ENCODE measurements at places on chromosomes 2 and 18.

DNA sequence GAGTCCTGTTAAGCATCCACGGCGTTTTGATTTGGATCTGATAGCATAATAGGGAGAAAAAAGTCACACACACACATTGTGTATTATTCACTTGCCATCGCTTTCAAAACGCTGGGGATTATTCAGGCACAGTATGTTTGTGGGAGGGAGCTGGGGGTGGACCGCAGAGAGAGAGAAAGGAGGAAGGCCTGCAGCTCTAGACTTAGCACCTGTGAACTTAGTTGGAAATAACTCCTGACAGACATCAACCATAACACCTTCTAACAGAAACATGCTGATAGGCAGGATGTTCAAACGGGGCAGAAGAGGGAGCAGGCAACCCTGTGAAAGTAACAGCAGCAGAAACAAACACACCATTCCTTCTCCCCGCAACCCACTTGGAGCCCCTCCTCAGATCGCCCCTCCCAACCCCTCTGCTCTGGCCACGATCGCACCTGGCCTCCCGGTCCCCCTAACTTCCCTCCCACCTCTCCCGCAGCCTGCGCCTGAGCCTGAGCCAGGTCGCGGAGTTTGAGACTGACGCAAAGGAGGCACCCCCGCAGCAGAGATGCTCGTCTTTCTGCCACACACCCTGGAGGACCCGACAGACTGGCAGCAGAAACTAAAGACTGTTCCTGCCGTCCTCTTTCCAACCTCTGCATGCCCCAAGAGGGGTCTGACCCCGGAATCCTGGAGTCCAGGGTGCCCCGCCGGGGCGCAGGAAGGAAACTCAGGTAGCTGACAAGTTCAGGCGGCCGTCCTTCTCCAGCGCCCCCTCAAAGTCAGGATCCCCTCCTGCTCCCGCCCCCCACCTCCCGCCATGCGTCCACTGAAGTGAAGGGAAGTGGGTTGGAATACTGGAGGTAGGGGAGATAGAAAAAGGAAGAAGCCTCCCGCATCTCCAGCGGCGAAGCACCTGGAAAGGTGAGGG lies 738 bp downstream of the CHST9 start:
- DNase-seq = no peak
- H3K4me3 ChIP-seq = no peak overlapping the region
- H3K27me3 ChIP-seq = peaks cover 30% of the 10 kb centered on the region

GRCh38 chr2:168802859-168803725 lies 655 bp downstream of the NOSTRIN start:
- no peaks in the 10 kb centered on the region for H3K36me3 ChIP-seq
- DNase-seq = no peak
- no peaks in the 10 kb centered on the region for H3K27me3 ChIP-seq

DNA sequence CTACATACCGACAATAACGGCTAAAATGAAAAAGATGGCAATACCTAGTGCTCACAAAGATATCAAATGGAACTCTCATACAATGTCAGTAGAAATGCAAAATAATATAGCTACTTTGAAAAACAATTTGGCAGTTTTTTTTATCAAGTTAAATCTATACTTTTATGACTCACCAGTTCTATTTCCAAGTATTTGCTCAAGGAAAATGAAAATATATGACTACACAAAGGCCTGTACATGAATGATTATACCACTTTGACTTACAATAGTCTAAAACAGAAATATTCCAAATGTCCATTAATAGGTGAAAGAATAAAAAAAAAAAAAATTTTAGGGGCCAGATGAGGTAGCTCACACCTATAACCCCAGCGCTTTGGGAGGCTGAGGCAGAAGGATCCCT lies 219.8 kb downstream of the ZRANB3 start:
- no peaks in the 10 kb centered on the region for H3K27me3 ChIP-seq
- H3K4me1 ChIP-seq = no peaks in the 10 kb centered on the region
- H3K27ac ChIP-seq = no peak overlapping the region
- DNase-seq = no peak

DNA sequence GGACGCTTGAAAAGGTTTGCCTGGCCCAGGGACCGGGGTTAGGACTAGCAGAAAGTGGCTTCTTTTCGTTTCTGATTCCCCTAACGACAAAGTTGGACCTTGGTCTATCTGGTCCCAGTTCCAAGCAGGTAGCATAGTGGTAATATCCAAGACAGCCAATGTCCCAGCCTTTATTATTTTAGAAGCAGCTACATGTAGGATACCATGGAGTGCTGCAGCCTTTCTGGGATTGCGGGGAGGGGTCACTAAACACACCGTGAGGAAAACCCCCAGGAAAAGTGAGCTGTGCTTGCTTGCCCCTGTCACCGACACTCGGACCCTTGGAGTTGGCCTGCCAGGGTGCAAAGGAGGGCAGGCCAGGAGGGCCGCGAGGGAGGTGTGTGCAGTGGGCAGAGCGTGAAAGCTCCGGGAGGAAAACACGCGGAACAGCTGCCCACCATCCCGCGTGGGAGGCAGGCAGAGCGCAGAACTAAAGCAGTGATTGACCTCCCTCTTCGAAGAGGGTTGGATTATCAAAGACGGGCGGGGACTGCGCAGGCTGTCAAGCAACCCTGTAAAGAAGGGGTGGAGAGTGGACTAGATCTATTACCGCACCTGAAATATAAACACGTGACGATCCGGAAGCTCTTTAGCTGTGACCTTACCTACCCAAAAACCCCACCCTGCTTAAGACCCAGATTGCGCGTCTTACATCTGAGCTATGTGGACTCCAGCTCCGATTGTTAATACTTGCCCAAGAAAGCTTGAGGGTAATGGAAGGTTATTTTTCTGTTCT lies 624 bp upstream of the MAP4K3 start:
- H3K36me3 ChIP-seq = peaks cover 13% of the 10 kb centered on the region
- H3K4me3 ChIP-seq = peak overlapping the region; percentile 91
- H3K27me3 ChIP-seq = no peaks in the 10 kb centered on the region

- H3K27ac ChIP-seq = no peak overlapping the region
- peaks cover 33% of the 10 kb centered on the region for H3K27me3 ChIP-seq
- H3K4me1 ChIP-seq = peaks cover 16% of the 10 kb centered on the region
- H3K4me3 ChIP-seq = no peak overlapping the region
- H3K36me3 ChIP-seq = peaks cover 3% of the 10 kb centered on the region
Observed at GRCh38 chr18:55592572-55592971, 4.6 kb upstream of the TCF4 start.

DNA sequence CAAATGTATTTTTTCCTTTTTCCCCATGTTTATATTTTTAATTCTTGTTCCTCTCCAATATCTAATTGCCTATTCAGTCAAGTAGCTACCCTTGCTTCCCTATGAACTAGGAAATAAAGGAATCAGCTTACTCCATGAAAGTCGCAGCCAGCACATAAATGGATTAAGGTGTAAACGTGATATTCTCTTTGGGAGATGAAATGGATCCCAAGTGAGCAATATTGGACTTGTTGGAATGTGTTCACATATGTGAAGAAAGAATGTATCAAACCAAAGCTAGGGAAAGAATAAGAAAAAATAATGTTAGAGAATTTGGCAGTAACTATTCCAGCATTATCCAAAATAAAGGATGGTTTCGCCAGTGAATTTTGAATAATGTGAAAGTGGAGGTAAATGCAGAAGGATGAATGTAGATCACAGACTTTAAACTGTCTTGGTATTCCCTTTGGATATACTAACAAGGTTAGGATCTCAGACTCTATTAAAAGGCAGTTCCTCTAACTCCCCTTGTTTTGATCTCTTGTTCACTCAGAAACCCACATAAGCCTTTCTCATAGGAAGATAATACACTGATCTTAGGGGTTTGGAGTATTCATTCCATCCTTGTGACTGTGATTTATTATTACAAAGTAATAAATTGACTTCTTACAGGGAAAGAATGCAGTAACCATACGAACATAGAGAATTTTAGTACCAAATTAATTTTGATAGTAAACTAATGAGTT lies 208.1 kb downstream of the BABAM2 start:
- no peak for DNase-seq
- H3K27me3 ChIP-seq = no peaks in the 10 kb centered on the region
- peaks cover 3% of the 10 kb centered on the region for H3K4me1 ChIP-seq
- no peak overlapping the region for H3K27ac ChIP-seq
- H3K4me3 ChIP-seq = no peak overlapping the region

DNA sequence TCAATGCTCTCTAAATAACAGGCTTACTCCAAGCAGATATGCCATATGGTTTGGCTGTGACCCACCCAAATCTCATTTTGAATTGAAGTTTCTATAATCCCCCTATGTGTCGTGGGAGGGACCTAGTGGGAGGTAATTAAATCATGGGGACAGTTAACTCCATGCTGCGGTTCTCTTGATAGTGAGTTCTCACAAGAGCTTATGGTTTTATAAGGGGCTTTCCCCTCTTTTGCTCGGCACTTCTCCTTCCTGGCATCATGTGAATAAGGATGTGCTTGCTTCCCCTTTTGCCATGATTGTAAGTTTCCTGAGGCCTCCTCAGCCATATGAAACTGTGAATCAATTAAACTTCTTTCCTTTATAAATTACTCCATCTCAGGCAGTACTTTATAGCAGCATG lies 302.7 kb upstream of the ZC3H15 start:
- no peak overlapping the region for H3K27ac ChIP-seq

DNA sequence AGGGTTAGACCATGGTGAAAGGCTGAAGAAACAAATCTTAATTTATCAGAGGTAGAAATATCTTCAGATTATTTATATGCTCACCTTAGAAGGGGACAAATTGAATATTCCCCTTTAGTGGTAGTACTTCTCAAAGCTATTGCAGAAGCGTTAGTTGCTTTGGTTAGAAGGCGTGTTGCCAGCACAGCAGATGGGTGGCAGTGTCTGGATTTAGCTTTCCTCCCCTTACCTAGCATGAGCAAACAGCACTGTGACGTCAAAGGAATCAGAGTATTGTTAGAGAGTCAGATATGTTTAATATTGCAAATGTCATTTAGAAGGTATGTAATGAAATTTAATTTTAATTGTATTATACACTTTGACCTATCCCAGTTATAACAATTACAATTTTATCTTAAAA lies 27.2 kb upstream of the GALR1 start:
- no peak for DNase-seq
- H3K4me3 ChIP-seq = no peak overlapping the region
- no peak overlapping the region for H3K27ac ChIP-seq
- peaks cover 6% of the 10 kb centered on the region for H3K27me3 ChIP-seq
- no peaks in the 10 kb centered on the region for H3K36me3 ChIP-seq
- peaks cover 19% of the 10 kb centered on the region for H3K4me1 ChIP-seq

- no peak overlapping the region for H3K4me3 ChIP-seq
- no peaks in the 10 kb centered on the region for H3K4me1 ChIP-seq
- DNase-seq = no peak
- no peaks in the 10 kb centered on the region for H3K27me3 ChIP-seq
Observed at GRCh38 chr18:71028285-71028762, 739.5 kb downstream of the SOCS6 start.

DNA sequence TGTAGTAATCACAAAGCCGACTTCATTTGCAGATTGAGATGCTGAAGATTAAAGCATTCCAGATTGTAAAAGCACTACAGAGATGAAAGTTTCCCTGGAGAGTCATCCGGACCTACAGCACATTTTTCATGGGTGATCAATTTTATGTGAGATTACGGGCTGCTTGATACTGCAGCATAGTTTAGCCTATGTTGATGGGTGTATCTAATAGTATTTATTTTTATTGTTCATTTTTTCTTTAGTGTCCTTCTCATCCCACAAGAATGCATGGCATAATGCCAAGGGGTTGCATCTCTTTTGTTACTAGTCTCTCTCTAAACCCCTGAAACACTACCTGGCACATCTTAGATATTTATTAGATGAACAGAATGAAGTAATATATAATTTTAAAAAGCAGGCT lies 240.4 kb downstream of the MBD2 start:
- no peaks in the 10 kb centered on the region for H3K27me3 ChIP-seq
- H3K27ac ChIP-seq = no peak overlapping the region
- no peak overlapping the region for H3K4me3 ChIP-seq
- DNase-seq = no peak
- H3K4me1 ChIP-seq = no peaks in the 10 kb centered on the region

- H3K27me3 ChIP-seq = no peaks in the 10 kb centered on the region
- no peak overlapping the region for H3K4me3 ChIP-seq
- no peaks in the 10 kb centered on the region for H3K36me3 ChIP-seq
Observed at GRCh38 chr2:40844353-40845277, 392.7 kb upstream of the SLC8A1 start.
